Globus pallidus (tissue), 1 donor: ENCODE measurements at places on chromosomes 6 and 20.
A peak's percentile ranks its signal among the peaks of the same experiment; 100 is the strongest.

- no peak for DNase-seq
Observed at GRCh38 chr6:54431466-54431865, 123.2 kb downstream of the TINAG start.

DNA sequence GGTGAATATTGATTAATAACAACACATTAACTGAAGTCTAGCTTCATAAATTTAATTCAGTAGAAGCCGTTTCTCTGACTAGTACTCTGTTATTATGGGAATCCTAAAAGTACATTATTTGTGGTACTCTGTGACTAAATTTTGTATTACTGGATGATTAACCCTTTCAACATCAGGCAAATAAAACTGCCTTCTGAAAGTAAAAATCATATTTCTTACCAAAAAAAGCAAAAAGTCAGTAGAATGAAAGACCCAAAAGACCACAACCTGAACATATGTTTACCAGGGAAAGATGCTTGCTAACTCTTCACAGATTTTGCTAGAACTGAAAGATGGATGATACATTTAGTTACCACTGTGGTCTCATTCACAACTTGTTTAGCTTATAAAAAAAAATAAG, 73.2 kb downstream of the AHI1 start:
- no peak for DNase-seq

GRCh38 chr6:156534594-156534993, 242.6 kb upstream of the ARID1B start:
- no peak for DNase-seq

DNA sequence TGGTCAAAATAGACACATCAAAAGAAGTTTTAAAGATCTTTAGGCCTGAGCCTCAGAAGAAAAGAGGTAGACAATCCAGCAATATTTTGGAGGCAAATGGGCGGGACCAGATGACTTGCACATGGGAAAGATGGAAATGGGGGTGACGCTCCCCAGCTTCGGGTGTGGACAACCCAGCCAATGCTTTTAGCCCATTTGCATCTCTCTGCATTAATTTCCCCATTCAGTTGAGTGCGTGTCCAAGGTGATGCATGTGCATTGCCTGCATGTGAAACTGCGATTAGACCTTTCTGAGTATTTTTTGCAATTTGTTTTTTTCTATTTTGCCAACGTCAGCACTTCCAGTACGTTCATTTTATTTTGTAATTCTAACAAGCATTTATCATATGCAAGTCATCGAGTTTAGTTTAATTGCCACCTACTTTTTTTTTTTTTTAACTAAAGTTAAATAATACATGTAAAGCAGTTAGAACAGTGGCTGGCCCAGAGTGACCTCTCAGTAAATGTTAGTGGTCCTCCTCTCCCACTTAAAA, 24.2 kb downstream of the PDRG1 start:
- no peak for DNase-seq

DNA sequence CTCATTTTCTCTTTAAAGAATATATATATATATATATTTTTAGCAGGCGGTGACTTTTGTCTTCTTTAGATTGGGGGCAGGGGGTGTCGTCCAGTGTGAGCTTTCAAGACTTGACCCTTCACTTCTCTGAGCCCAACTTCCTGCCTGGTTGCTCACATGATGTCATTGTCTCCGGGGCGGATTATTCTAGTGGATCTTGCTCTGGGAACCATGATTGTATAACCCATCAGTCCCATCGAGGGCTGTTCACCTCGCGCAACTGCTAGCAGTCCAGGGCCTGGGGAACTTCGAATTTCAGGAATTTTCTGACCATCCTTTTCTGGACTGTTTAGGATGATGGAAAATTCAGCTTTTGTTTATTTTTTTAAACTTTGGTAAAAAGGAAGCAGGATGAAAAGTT, 1.0 kb downstream of the IGF2R start:
- DNase-seq = peak; percentile 69
